ENCODE measurements at places on chromosomes 7 and 10. TPM values are rescaled to one million over a fixed set of nuclear protein-coding genes. Genes with fewer than 3 reads are reported as not detected.

HTR7 gene
- total RNA-seq = 0.39 TPM

TUBB8 gene
- not detected for total RNA-seq

CDC14C gene
- 0.11 TPM for total RNA-seq

GPR37 gene
- 2.0 TPM for total RNA-seq

ASAH2B gene
- total RNA-seq = 7.7 TPM

CALHM3 gene
- total RNA-seq = 0.39 TPM

TMEM236 gene
- 0.39 TPM for total RNA-seq

All from placental epithelial cell (primary cell).